Adrenal gland (tissue), 19 donors: ENCODE measurements at places on chromosomes 7 and 10. TPM values are rescaled to one million over a fixed set of nuclear protein-coding genes. Genes with fewer than 3 reads are reported as not detected.

The STAMBPL1 gene
- polyA plus RNA-seq: 27.0 TPM

The PKD2L1 gene
- not detected for polyA plus RNA-seq

The GTF2IRD1 gene
- 20.5 TPM for polyA plus RNA-seq

The MRLN gene
- polyA plus RNA-seq: not detected

The SORCS3 gene
- 2.2 TPM for polyA plus RNA-seq

The SPACDR gene
- polyA plus RNA-seq: 1.2 TPM

The ZNF862 gene
- polyA plus RNA-seq: 8.0 TPM

The ODAD2 gene
- 1.2 TPM for polyA plus RNA-seq

The MPP7 gene
- 3.5 TPM for polyA plus RNA-seq

DNA sequence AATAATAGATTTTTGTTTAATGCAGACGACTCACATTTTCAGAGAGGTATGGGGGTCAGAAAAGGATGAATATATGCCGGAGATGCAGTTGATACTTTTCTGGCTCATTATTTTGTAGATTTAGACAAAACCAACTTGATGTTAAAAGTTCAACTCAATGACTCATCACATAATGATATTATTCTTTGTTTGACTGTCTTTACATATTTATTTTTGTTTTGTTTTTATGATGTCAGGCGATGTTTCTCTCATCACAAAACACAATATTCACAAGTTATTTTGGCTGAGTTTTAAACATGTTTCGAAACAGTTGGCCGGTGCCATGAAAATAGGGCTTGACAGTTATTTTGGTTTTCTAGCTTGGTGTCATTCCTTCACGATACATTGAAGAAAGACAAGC lies 1.3 kb downstream of the GJD4 start:
- peaks cover 15% of the 10 kb centered on the region for H3K27me3 ChIP-seq
- no peaks in the 10 kb centered on the region for H3K36me3 ChIP-seq
- no peak overlapping the region for H3K27ac ChIP-seq
- no peak for DNase-seq
- no peaks in the 10 kb centered on the region for H3K4me1 ChIP-seq

DNA sequence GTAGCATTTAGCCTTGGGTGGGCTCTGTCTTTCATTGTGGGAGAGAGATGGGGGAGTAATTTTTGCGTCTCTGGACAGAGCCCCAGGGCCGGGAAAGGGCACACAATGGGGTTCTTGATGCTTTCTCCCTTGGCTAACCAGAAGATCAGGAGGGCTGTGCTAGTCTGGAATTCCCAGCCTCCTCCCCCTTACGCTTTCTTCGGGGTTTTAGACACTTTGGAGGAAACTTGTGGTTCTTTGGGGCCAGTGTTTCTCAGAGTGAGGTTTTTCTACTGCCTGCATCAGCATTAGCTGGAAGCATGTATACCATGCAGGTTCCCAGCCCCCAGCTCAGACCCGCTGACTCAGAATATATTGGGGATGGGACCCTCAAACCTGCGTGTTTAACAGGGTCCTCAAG lies 7.0 kb downstream of the NEURL1 start:
- no peak overlapping the region for H3K27ac ChIP-seq
- DNase-seq: no peak
- no peaks in the 10 kb centered on the region for H3K36me3 ChIP-seq
- H3K4me1 ChIP-seq: peaks cover 6% of the 10 kb centered on the region
- no peak overlapping the region for H3K4me3 ChIP-seq
- H3K27me3 ChIP-seq: no peaks in the 10 kb centered on the region

DNA sequence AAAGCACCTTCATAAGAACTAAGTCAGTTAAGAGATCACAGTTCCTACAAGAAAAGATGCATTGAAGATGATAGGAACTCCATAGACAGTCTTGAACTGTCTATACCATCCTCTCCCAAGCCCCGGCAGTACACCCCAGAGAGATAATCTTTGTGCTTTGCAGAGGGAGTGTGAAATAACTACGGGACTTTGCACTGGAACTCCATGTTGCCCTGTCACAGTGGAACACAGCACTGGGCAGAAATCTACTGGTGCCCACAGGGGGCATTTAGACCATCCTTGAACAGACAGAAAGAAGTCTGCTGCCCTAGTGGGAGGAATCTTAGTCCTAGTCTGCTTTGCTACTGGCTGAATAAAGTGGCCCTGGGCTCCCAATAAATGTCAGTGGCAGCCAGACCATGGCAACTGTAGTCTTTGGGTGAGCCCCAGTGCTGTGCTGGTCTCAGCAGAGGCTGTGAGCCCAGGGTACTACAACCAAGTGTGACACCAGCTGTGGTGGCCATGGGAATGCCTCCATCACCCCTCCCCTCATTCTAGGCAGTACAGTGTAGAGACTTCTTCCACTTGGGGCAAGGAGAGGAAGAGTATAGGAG lies 107.7 kb upstream of the TMEM168 start:
- no peak overlapping the region for H3K27ac ChIP-seq
- no peak overlapping the region for H3K4me3 ChIP-seq
- H3K36me3 ChIP-seq: no peaks in the 10 kb centered on the region
- H3K27me3 ChIP-seq: no peaks in the 10 kb centered on the region
- no peaks in the 10 kb centered on the region for H3K4me1 ChIP-seq

GRCh38 chr10:20004087-20004523 lies 187.9 kb downstream of the PLXDC2 start:
- no peaks in the 10 kb centered on the region for H3K27me3 ChIP-seq
- peaks cover 56% of the 10 kb centered on the region for H3K4me1 ChIP-seq
- no peak overlapping the region for H3K4me3 ChIP-seq
- H3K36me3 ChIP-seq: no peaks in the 10 kb centered on the region
- peak overlapping the region; percentile 78 for H3K27ac ChIP-seq

DNA sequence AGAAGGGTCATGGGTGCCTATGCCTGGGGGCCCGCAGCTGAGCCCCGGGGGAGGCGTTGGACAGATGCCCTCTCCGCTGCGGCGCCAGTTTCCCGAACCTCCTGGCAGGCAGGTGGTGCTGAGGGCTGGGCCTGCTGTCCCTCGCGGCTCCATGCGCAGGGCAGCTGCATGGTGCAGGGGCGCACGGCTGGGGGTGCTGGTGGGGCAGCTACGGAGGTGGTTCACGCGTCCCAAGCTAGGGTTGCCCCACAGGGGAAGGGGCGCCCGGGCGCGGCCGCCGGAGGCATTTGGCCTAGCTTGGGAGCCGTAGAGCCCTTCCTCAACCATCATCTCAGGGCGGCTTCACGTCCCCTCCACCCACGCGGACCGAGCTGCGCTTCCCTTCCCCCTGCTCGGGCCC lies 146.0 kb downstream of the CCDC201 start:
- H3K27ac ChIP-seq: no peak overlapping the region
- no peaks in the 10 kb centered on the region for H3K27me3 ChIP-seq
- no peak for DNase-seq
- H3K4me1 ChIP-seq: no peaks in the 10 kb centered on the region

GRCh38 chr10:112030431-112030830 lies 153.1 kb downstream of the GPAM start:
- no peaks in the 10 kb centered on the region for H3K4me1 ChIP-seq
- no peak overlapping the region for H3K4me3 ChIP-seq
- H3K27me3 ChIP-seq: no peaks in the 10 kb centered on the region
- no peaks in the 10 kb centered on the region for H3K36me3 ChIP-seq
- DNase-seq: no peak

DNA sequence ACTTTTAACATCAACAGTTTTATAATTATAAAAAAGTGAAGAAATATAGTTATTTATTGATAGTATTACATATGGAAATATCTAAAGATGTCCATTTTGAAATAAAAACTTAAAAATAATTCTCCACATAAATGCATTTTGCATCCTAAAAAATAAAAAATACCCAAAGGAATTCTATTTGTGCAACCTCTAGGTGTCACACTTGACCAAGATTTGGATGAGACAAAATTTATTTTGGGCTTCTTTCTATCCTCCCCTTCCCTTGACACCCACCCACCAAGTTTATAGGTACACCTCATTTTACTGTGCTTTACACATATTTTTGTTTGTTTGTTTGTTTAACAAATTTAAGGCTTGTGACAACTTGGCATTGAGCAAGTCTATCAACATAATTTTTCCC lies 3.3 kb upstream of the THSD7A start:
- no peak for DNase-seq
- H3K27me3 ChIP-seq: no peaks in the 10 kb centered on the region
- no peaks in the 10 kb centered on the region for H3K36me3 ChIP-seq
- no peak overlapping the region for H3K27ac ChIP-seq

DNA sequence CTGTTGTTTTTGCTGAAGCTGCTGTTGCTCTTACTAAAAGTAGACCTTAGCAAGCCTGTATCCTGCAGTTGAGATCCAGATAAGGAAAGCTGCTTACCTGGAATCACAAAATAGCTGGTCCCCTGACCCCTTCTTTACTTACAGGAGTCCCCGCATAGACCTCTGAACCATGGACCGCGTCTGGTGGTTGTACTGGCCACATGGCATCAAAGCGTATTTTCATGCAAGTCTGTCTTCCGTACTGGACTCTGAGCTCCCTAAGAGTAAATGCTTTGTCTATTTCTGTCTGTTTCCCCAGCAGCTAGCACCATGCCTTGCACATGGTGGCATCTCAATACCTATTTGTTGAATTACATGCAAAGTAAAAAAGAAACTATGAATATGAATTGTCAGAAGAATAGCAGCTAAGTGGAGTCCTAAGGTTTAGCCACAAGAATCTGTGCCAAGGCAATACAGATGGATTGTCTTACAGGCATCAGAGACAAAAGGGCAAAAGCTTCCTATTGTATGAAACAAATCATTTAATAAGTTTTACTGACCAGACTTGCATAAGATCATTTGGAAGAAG lies 159.2 kb downstream of the PAXIP1 start:
- H3K4me3 ChIP-seq: no peak overlapping the region
- no peaks in the 10 kb centered on the region for H3K36me3 ChIP-seq
- H3K27me3 ChIP-seq: peaks cover 5% of the 10 kb centered on the region
- H3K27ac ChIP-seq: no peak overlapping the region
- no peak for DNase-seq

GRCh38 chr7:94571816-94572215 lies 62.2 kb downstream of the CASD1 start:
- no peak overlapping the region for H3K4me3 ChIP-seq
- H3K36me3 ChIP-seq: no peaks in the 10 kb centered on the region
- H3K27me3 ChIP-seq: no peaks in the 10 kb centered on the region
- H3K4me1 ChIP-seq: no peaks in the 10 kb centered on the region
- DNase-seq: no peak

DNA sequence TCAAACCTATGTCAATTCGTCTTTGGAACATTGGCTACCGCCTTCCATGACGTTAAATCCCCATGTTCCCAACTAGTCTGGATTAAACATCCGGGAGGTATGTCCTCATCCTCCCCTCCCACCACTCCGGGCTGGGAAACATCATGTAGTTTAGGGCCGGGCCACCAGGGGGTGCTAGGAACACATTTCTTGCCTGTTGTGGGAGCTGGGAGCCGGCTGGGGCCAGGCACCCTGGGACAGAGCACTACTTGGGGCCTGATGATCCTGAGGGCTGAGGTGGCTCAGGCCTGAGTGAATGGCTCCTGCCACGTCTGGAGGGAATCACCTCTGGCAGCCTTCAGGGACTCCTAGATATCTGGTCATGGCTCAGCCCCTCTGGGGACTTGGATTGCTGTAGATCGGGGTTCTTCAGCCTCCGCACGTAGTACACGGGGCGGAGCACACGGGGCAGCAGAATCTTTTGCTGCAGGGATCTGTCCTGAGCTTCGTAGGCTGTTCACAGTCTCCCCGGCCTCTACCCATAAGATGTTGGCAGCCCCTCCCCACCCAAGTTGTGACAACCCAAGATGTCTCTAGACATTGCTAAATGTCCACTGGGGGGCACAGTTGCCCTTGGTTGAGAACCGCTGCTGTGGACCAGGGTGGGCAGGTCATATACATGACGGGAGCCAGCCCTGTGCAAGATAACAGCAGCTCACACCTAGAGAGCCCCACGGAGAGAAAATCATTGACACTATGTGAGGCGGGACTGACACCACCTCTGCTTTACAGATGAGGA lies 141.2 kb upstream of the ZNF716 start:
- no peaks in the 10 kb centered on the region for H3K36me3 ChIP-seq
- H3K27me3 ChIP-seq: no peaks in the 10 kb centered on the region
- H3K4me1 ChIP-seq: no peaks in the 10 kb centered on the region
- H3K4me3 ChIP-seq: no peak overlapping the region
- DNase-seq: peak; percentile 21

- H3K27me3 ChIP-seq: no peaks in the 10 kb centered on the region
- no peaks in the 10 kb centered on the region for H3K36me3 ChIP-seq
- no peak overlapping the region for H3K4me3 ChIP-seq
- no peak for DNase-seq
- H3K4me1 ChIP-seq: no peaks in the 10 kb centered on the region
- no peak overlapping the region for H3K27ac ChIP-seq
These were observed 105.0 kb upstream of the AGR3 start for GRCh38 chr7:16986755-16987154.

GRCh38 chr7:16450366-16450765 lies 15.2 kb downstream of the SOSTDC1 start:
- H3K36me3 ChIP-seq: no peaks in the 10 kb centered on the region
- H3K27me3 ChIP-seq: no peaks in the 10 kb centered on the region
- H3K4me3 ChIP-seq: no peak overlapping the region
- no peak overlapping the region for H3K27ac ChIP-seq

DNA sequence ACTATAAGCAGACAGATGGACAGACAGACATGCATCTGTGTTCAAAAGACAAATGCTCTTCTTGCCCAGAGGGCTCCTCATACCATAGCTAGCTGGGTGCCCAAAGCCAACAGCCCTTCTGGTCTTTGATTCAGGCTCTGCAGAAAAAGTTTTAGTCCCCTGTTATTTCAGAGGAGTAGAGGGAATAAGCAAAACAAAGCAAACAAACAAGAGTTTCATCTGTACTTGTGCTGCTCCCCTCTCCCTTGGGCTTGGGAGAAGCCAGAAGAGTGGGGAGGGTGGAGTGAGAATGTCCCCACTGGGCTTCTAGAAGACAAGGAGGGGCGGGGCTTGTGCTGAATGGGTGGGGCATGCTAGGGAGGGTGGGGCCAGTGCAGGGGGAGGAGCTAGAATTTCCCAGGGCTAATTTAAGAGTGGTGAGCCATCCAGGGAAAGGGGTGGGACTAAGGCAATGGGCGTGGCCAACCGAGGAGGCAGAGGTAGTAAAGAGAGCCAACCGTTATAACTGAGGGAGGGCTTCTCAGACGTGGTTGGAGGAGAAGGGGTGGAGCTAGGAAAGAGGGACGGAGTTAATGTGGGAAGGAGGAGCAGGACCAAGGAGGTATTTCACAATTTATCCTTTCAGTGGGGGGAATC lies 101.2 kb upstream of the MGMT start:
- H3K4me3 ChIP-seq: no peak overlapping the region
- no peaks in the 10 kb centered on the region for H3K36me3 ChIP-seq
- no peaks in the 10 kb centered on the region for H3K27me3 ChIP-seq
- H3K27ac ChIP-seq: no peak overlapping the region

GRCh38 chr10:73559590-73559989 lies 31.6 kb downstream of the USP54 start:
- no peak overlapping the region for H3K27ac ChIP-seq
- H3K36me3 ChIP-seq: no peaks in the 10 kb centered on the region
- no peaks in the 10 kb centered on the region for H3K4me1 ChIP-seq
- H3K4me3 ChIP-seq: no peak overlapping the region
- no peak for DNase-seq

DNA sequence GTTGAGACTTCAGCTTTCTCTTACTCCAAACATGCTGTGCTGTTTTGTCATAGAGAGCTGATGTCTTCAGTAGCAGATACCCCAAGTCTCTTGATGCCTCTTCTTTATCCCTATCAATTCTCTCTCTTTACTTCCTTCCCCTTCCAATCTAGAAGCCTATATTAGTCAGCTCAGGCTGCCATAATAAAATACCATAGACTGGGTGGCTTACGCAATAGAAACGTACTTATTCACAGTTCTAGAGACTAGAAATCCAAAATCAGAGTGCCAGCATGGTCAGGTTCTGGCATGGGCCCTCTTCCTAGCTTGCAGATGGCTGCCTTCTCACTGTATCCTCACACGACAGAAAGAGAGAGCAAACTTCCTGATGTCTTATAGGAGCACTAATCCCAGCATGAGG lies 9.0 kb upstream of the GARS1 start:
- H3K27me3 ChIP-seq: no peaks in the 10 kb centered on the region
- no peaks in the 10 kb centered on the region for H3K4me1 ChIP-seq
- no peak for DNase-seq
- no peaks in the 10 kb centered on the region for H3K36me3 ChIP-seq
- no peak overlapping the region for H3K27ac ChIP-seq
